Muscle of back (tissue), 13 donors: ENCODE measurements at places on chromosomes 3 and 15. TPM values are rescaled to one million over a fixed set of nuclear protein-coding genes. Genes with fewer than 3 reads are reported as not detected.

GRCh38 chr3:164657631-164658030 is 420.7 kb downstream of the SI start:
- DNase-seq: peak; percentile 16

The TRPM1 gene
- not detected for polyA plus RNA-seq

DNA sequence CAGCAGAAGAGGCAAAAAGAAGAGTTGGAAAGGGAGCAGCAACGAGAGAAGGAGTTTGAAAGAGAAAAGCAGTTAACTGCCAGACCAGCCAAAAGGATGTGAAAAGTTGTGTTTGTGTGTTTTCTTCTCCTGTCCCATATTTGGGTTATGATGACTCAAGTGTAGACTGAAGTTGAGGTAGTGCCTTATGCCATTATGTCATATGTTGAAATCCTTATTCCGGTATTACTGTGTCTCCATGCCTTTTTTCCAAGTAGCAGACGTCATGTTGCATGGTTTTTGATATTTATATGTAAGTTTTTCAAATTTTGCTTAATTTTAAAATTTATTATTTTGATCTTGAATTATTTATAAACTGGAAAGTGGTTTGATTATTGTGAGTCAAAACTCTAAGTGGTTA is 19.2 kb downstream of the BLOC1S6 start:
- DNase-seq: no peak

GRCh38 chr15:33194237-33194636 is 277 bp downstream of the FMN1 start:
- peak; percentile 16 for DNase-seq

The NOX5 gene
- 0.40 TPM for polyA plus RNA-seq

GRCh38 chr15:39132954-39133600 is 447.8 kb upstream of the THBS1 start:
- DNase-seq: no peak

GRCh38 chr15:79724312-79724711 is 172.5 kb downstream of the MTHFS start:
- DNase-seq: no peak

GRCh38 chr3:190385731-190386688 is 2.0 kb upstream of the CLDN16 start:
- DNase-seq: peak; percentile 51

The TMEM207 gene
- not detected for polyA plus RNA-seq

- DNase-seq: no peak
Measured at GRCh38 chr3:66923969-66924368, 74.1 kb upstream of the KBTBD8 start.

DNA sequence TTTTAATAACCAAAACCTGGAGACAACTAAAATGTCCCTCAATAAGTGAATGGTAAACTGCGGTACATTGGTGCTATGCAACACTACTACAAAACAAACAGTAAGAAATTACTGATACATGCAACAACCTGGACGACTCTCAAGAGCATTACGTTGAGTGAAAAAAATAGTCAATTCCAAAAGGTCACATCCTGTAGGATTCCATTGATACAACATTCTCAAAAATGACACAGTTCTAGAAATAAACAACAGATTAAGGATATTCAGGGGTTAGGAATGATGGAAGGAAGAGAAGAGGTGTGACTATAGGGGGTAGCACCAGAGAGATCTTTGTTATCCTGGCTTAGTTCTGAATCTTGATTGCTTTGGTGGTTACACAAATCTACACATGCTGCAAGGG is 72.2 kb downstream of the ZNF148 start:
- DNase-seq: no peak

- no peak for DNase-seq
Measured at GRCh38 chr3:25235031-25235430, 193.0 kb upstream of the RARB start.

The CRYGS gene
- polyA plus RNA-seq: 2.6 TPM

DNA sequence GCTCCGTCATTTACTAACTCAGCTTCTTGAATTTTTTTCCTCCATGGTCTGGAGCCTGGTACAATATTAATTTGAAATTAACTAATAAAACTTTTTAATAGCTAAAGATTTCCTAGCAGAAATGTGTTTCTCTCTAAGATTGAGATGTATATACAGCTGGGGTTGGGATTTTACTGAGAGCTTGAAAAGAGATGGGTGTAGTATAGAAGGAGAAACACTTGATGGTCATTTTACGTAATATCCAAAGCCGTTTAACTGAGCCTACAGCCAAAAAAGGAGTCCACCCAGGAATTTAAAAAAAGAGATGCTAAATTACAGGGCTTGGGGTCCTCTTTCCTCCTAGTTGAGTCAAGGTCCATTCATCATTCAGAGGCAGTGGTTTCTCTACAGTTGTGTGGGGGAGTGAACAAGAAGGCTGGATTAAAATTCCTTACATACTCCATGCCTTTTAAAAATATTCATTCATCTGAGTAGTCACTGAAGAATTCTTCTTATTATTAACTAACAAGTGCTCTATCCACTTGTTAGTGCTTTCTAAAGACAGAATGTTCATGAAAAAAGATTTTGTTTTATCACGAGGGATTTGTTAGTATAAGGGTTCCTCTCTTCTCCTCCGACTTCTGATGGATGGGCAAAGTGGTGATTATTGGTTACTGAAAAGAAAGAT is 255.3 kb upstream of the IL12A start:
- DNase-seq: no peak

DNA sequence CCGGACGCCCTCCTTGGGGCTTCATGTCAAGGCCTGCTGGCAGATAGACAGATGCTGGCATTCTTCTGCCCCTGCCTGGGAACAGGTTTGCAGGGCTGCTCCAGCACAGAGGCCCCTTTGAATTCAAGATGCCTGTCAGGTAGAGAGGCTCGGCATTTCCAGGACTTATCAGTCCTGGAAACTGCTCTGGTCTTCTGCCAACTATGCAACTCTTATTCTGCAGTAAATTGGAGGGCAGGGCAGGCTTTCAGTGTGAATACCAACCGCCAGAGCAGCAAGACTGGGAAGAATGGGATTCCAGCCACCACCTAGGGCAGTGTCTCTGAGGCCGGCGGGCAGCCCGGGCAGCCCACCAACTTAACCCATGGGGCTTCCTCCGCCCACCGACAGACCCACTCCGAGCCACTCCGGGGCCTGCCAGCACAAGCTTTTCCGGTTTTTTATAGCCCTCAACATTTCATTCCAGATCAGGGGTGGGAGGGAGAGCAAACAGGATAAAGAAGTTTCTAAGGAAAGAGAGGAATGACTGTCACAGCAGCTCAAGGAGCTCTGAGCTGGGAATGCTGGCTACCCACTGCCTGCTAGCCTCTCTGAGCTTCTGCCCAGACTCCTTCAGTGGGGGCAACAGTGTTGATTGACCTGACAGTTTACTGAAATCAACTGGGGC is 140.9 kb downstream of the NTRK3 start:
- DNase-seq: no peak

DNA sequence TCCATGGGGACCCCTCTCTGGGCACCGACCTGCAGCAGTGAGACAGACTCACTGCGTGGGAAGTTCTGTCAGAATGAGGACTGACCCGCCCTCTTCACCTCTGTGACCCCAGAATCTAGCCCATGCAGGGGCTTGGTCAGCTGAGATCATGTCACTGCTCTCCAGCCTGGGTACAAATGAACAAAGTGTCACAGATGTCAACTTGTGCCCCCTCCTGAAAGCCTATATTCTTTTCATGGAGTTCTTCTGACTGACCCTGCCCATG is 210.8 kb downstream of the XXYLT1 start:
- DNase-seq: no peak

DNA sequence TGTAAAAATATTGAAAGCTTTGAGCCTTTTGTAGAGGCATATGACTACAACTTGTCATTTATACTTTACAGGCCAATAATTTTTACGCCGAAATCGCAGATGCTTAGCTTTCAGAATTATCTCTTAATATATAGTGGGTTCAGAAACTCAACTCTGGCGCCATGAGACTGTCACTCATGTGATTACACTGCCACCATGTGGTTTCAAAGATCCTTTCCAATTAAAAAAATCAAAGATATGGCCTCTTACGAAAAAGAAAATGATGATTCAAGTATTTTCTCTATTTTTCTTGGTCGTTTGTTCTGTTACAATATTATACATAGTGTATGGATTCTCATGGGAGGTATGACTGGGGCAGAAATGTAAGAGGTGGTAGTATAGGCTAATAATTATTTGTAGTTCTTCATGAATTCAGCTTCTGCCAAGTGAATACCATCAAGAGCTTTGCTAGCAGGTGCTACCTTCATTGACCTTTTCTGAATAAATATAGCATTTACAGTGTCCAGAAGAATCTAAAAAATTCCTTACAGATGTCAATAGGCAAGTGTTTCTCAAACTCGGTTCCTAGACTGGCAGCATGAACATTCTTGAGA is 751.7 kb upstream of the GOLIM4 start:
- DNase-seq: peak; percentile 15

GRCh38 chr15:79294075-79294474 is 11.6 kb downstream of the ANKRD34C start:
- DNase-seq: no peak

The GPR62 gene
- polyA plus RNA-seq: 0.38 TPM

DNA sequence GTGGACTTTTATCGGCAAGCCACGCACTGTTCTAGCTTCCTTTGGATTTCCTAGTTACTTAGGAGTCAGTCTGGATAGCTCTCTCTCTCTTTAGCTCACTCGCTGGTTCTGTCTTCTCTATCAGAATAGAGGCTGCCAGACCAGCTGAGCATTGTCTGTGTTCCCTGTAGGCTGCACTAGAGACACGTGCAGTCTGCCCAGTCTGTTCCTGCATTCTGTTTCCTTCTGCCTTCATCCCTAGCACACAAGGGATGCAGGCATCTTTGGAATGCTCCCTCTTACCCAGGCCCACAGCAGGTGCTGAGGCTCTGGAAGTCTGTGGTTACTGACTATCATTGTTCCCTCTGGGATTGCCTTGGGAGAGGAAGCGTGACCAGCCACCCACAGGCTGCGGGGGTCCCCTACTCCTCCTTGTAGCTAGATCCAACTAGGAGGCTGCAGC is 322.8 kb downstream of the ZNF621 start:
- peak; percentile 57 for DNase-seq
